ENCODE measurements at places on chromosomes 3 and 15.

GRCh38 chr3:125381743-125382142, 6.6 kb upstream of the ZNF148 start:
- peak; percentile 41 for DNase-seq

DNA sequence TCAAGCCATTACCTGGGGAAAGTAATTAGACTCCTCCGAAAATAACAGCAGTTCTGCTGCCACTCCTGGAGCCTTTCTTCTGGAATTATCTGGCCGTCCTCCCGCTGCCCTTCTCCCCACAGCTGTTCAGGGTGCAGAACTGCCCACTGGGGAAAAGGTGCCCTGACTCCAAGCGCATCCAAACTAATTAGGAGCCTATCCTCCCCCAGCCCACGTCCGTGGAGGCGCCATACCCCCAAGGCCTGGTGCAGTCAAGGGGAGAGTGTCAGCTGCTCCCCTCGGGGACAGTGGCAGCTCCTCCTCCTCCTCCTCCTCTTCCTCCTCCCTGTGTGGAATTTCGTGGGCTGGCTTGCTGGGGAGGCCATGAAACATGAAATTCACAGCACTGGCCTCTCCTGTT, 177.2 kb downstream of the XXYLT1 start:
- no peak for DNase-seq

DNA sequence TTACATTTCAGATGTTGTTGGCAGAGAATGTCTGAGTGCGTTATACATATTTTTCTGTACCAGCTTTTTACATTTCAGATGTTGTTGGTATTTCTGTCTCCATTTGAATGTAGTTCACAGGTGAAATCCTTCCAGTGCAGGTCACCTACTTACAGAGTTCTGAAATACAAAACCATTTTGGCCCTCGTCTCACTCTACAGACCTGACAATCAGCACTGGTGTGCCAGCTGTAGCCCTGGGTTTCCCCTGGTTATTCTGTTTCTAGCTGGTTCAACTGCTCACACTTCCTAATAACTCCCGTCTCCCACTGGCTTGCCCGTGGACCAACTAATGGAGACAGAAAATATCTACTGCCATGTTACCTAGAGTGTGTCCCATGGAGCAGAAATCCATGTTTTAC, 87.5 kb upstream of the CDIN1 start:
- no peak for DNase-seq

GRCh38 chr15:38053776-38054175, 119.3 kb downstream of the TMCO5A start:
- DNase-seq, result no peak

DNA sequence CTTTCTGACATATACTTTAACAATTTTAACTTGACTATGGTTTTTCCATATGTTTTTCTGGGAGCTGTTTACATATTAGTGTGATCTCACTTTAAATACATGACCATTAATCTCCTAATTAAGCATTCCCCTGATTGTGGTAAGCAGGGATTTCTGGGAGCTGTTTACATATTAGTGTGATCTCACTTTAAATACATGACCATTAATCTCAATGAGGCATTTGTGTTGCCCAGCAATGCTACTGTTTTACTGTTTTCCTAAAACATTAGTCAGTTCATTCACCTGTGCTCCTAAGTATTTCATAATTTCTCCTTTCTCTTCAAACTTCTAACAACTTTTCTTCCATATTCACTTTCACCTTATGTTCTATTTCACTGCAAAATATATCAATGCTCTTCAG, 3.6 kb upstream of the GRAMD1C start:
- DNase-seq, result no peak

- DNase-seq, result no peak
Measured at GRCh38 chr3:51390246-51391074, 625 bp upstream of the RBM15B start.

GRCh38 chr3:15495461-15496340, 25.8 kb downstream of the COLQ start:
- no peak for DNase-seq

GRCh38 chr15:84791763-84792162, 25.4 kb upstream of the ALPK3 start:
- no peak for DNase-seq

- no peak for DNase-seq
Measured at GRCh38 chr3:71858503-71859122, 73.7 kb upstream of the PROK2 start.

DNA sequence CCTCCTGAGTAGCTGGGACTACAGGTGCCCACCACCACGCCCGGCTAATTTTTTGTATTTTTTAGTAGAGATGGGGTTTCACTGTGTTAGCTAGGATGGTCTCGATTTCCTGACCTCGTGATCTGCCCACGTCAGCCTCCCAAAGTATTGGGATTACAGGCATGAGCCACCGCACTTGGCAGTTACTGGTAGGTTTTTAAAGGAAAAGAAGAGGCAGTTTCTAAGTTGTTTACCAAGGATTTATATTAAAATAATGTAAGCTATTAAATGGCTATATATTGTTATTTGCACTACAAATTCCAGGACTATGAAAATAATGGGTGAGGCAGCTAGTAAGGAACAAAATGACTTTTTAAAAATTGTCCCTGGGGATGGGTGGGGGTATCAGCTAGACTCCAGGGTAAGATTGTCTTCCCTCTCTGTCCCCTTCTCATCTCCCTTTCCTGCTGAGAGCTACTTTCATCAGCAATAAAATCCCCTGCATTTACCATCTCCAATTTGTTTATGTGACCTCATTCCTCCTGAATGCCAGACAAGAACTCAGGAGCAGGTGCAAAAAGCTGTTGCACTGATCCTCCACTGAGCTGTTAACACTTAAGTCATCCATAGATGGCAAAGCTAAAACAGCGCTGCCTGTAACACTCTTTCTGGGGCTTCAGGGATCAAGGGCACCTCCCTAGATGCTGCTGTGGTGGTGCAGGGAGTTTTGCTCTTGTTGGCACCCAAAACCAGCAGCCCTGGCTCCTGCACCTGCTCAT, 165.2 kb downstream of the ZPLD1 start:
- no peak for DNase-seq

- DNase-seq, result no peak
Measured at GRCh38 chr15:68389041-68389930, 42.7 kb downstream of the ITGA11 start.

- no peak for DNase-seq
Measured at GRCh38 chr15:39009740-39010139, 445.1 kb upstream of the RASGRP1 start.

GRCh38 chr3:115321400-115321805, 174.3 kb upstream of the ZBTB20 start:
- no peak for DNase-seq

DNA sequence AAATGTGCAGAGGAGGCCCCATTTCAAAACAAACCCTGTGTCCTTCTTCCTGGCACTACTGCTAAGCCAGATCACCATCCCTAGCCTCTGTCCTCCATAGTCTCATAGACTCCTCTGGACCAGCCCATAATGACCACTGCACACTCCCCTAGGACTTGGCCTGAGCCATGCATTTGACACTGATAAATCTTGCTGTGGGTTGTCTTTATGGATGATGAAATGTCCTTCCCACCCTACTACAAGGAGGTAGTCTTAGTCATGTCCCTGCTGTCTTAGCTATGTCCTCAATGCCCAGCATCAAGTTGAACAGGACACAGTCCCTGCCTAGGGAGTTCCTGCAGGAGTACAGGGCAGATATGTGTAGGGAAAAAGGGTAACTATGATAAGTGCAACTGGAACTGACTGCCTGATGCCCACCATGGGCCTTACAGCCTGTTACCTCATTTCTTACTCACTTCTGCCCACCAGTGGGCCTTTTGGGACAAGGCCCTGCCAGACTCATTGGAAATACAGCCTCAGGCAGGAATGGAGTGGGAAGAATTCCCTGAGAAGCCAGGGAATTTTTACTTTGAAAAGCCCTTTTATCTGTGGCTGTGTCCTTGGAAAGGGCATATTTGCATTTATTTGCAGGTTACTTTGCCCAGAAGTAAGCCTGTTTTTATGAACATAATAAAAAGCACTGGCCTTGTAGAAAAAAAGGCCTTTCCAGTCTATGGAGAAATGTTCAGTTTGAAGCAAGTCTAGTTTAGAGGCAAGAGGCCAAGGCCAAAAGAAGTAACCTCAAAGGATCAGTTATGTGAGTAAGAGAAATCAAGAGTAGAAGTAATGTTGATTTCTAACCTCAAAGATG, 199.6 kb upstream of the EIF1B start:
- no peak for DNase-seq

DNA sequence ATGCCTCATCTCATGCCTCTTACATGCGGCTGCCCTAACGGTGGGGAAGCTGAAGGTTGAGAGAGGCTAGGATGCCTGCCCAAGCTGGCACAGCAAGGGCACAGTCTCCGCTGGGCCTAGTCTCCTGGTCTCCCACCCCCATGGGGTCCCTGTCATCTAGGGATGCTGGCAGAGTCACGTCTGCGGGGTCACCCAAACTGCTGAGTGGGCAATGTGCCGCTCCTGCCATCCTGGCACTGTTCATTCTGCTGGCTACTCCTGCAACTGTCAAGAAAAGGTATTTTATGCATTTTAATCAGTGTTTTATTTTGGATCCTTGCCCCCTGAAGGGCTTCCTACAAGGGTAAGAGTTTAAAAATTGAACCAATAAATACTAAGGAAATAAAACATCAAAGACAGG, 12.8 kb downstream of the LINGO1 start:
- DNase-seq, result no peak

GRCh38 chr3:8239718-8240695, 261.6 kb upstream of the LMCD1 start:
- DNase-seq, result peak; percentile 28

- DNase-seq, result peak; percentile 44
Measured at GRCh38 chr3:138946663-138947494, at the start of the genes FOXL2 and FOXL2NB. TSS of gene FOXL2 (minus strand) at chr3:138947137. CDS start at chr3:138946722, 415 bp downstream. TSS of gene FOXL2NB (plus strand) at chr3:138947217. CDS start at chr3:138947365, 148 bp downstream.

DNA sequence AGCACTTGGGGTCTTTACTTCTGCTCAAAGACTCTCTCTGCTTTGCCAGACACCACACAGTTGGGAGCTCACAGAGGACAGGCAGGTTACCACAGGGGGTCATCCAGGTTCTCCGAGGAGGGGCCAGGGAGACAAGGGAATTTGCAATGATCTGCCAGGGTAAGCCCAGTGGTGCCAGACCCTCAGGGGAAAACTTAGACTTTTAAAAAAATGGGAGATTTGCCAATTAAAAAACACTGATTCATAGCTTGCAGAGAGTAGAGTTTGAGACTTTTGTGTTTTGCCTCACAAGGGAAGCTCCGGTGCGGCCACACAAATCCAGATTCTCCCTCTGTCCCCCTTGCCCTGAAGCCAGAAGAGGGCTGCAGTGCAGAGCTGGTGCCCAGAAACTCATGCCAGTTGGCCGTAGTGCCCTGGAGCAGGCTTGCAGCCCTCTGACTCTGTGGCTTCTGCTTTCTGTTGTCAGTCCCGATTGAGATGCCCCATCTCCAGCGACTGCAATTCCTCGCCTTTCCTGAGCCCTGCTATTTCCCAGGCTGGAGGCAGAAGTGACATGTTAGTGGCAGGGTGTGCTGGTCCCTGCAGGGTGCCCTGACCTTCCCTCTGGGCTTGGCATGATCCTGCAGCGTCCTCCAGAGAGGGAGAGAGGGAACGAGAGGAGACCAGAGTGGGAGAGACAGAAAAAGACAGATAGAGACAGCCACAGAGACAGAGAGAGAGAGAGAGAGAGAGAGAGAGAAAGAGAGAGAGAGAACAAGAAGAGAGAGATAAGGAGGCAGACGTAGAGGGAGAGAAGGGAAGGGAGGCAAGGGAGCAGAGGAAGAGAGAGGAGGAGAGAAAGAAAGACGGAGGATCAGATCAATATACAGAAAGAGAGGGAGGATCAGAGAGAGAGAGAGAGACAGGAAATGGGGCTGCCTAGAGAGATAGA, 46.0 kb downstream of the RHCG start:
- DNase-seq, result no peak

- DNase-seq, result no peak
Measured at GRCh38 chr15:74373056-74373650, 5.7 kb upstream of the CYP11A1 start.

DNA sequence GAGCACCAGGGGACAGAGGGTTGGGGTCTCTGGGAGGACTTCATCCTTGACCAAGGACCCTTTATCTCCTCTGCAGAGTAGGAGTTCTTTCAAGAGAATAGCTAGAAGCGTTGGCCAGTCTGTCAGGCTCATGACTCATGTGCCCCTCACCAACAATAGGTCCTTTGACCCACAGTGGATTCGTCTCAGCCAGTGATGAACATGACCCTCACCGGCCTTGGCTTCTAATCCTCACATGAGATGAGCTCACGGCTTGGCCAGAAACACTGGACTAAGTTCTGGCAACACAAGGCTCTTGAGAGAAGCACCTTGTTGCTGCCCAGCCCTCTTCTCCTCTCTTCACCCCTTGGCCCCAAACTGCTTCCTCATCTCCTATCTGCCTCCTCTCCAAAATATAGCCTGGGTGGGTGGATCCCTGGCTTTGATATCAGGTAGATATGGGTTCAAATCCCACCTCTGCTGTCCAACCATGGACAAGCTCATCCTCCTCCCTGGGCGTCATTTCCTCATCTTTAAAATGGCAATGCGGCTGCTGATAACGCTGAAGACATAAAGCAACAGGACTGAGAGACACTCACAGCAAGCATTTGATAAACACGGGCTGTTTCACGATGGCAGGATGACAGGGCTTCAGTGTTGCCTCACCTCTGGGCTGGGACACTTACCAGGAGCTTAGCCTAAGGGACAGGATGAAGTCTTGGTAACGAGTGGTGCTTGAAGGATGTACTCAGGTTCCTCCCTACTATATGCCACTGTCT, 446.7 kb upstream of the PROK2 start:
- DNase-seq, result no peak

DNA sequence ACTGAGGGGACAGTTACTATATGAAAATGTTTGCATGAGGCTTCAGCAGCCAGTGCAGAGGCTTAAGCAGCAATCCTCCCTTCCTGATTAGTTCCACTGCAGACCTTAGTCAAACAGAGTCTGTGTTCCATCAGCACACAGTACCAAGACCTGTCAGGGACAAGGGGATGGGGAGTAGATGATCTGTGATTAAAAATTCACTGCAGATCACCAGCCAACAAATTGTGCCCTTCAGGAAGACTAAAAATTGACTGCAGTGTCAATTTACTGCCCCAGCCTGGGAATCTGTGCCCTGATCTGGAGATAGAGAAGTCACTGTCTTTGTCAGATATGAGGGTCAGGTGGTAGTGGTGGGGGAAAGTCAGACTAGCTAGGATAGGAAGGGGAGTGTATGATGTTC, 13.8 kb upstream of the NMNAT3 start:
- DNase-seq, result no peak

DNA sequence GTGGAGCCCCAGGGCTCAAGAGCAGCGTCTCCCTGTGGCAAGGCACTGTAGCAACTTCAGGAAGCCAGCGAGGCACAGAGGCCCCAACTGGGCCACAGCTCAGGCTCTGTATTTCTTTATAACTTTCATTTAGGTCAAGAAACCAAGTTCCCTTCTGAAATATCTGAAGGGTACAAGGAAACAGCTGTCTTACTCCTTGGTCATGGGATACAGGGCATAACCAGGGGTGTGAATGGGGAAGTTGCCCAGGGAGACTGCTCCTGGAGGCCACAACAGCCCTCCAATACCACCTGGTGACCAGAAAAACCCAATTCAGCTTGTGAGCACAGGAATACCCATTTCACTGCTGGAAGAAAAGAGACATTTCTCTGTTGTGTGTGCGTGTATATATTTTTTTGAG, 13.3 kb upstream of the SPTBN5 start:
- no peak for DNase-seq

GRCh38 chr3:53170325-53171063, 9.5 kb downstream of the PRKCD start:
- peak; percentile 41 for DNase-seq
